ENCODE measurements at places on chromosomes 13 and 19.

- peak; percentile 84 for ATAC-seq
These were observed 5.3 kb upstream of the CD79A start for GRCh38 chr19:41871573-41872383.

GRCh38 chr13:99322297-99323103, 15.3 kb upstream of the GPR183 start:
- ATAC-seq = peak; percentile 77

DNA sequence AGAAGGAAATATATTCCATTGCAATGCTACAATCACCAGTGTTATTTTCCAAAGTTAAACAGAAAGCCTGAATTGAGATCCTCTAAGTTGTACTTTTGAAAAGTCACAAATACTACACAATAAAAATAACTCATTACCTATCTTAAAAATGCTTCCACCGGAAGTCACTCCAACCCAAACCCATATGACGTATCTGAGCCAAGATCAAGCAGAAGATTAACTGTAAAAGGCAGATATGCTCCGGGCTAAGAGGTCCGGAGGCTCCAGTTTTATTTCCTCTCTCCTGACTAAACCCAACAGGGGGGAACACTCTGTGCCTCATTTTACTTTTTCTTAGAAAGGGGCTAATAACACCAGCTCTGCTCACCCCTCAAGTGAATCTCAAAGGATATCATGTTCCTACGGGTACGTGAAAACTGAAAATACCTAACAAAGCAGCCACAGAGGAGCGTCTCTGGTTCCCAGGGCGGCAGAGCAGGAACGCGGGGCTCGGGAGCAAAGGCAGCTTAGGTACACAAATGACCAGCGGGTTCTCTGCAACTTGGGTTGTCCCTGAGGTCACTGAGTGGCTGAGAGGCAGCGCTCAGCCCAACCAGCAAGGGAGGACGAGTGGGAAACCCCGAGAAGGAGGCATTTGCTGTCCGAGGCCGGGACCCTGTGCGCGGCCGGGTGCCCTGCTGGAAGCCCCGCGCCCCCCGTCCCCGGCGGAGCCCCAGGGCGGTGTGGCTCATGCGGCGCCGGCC, 750 bp downstream of the RAB20 start:
- ATAC-seq = peak; percentile 29

- ATAC-seq = no peak
These were observed 61.7 kb upstream of the MCF2L start for GRCh38 chr13:112907286-112907685.

GRCh38 chr19:51147663-51148062, 5.6 kb downstream of the SIGLEC7 start:
- no peak for ATAC-seq

DNA sequence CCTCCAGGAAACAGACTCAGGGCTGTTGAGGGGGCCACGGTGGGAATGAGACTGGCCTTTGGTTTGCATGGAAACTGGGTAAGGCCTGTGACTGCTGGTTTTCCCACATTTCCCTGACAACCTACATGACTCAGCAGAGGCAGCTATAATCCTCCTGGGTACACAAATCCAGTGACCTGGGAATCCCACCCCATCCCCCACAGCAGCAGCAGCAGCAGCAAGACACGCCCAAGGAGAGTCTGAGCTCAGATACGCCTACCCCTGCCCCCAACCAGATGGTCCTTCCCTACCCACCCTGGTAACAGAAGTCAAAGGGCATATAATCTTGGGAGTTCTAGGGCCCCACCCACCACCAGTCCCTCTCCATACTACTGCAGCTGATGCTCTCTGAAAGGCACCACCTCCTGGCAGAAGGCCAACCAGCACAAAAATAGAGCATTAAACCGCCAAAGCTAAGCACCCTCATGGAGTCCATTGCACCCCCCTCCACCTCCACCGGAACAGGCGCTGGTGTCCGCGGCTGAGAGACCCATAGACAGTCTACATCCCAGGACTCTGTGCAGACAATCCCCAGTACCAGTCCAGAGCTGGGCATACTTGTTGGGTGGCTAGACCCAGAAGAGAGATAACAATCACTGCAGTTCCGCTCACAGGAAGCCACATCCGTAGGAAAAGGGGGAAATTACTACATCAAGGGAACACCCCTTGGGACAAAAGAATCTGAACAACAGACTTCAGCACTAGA, 237.2 kb upstream of the SPRY2 start:
- ATAC-seq = no peak

DNA sequence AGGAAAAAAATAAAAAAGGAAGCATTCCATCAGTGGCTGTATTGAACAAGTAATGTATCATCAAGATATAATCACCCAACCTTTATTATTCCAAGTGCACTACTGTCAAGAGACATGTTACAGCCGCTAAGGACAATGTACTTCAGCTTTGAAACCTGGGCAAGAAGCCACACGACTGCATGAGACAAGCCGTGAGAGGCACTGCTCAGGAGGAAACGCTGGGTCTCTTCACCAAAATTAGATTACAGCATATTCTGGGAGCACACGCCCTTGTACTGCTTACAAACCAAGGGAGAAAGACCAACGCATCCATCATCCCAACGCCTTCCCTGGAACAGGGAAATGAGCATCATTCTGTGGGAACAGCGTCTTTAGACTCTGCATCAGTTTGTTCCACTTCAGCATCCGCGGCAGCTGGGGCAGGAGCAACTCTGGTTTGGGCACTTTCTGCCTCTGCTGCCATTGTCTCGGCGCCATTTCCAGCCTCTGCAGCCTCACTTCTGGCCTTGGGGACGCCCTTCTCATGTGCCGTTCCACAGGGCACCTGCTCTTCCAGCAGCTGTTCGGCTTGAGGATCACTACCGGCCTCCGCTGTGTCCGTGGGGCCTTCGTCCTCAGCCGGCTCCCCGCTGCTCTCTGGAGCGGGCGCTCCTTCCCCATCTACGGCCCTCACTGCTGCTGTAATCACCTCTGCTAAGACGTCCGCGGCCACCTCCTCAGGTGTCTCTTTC, 22.4 kb upstream of the BRD4 start:
- no peak for ATAC-seq

All from activated T-helper 17 cell treated with anti-CD3 and anti-CD28 coated beads, Interleukin-2, amount 50 U/mL, for 72 hours (primary cell).